Stimulated activated naive B cell treated with anti-CD40 and anti-IgM and Interleukin-4, amounts not matched to agents 10 μg/mL and 1 μg/mL and 100 μg/mL, for 72 hours (primary cell): ENCODE measurements at places on chromosomes 3 and 15.

DNA sequence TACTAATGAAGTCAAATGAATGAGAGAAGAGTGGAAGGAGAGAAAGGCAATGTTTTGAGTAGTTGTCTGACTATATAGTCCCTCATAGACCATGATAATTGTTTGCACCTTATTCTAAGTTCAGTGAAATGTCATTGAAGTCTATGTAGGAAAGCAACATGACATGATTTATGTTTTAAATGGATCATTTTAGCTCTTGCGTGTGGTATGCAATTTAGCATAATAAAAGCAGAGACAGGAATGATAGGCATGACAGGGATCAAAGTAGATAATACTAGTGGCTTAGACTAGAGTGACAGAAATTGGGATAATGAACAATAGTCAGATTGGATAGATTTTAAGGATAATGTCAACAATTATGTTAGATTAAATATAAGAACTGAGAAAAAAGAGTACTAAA is 132.5 kb downstream of the PYDC2 start:
- DNase-seq: no peak

GRCh38 chr15:23857028-23857641 is 170.0 kb upstream of the NDN start:
- DNase-seq: no peak

DNA sequence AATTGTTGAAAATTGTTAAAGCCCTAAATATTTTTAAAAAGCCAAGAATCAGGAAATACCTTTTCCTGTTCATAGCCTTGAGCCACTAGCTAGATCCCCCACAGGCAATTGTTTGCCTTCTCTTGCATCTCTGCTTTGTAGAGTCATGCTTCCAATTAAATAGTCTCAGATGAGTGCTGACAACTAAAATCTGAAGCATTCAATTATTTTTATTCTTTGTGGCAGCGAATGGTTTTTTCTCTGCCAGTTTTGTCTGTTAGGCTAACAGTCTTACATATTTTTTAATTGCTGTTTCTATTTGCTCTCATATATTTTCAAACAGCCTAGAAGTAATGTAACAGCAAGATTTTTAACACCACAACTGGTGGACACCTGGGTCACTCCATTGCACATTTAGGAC is 277.1 kb upstream of the GBE1 start:
- no peak for DNase-seq

GRCh38 chr3:172836390-172836997 is 86.0 kb downstream of the ECT2 start:
- DNase-seq: no peak

GRCh38 chr15:53506370-53506769 is 253.1 kb downstream of the WDR72 start:
- DNase-seq: no peak

- DNase-seq: no peak
These were observed 5.8 kb downstream of the NLGN1 start for GRCh38 chr3:173403376-173403775.

GRCh38 chr15:66774001-66774814 is 72.2 kb downstream of the SMAD6 start:
- DNase-seq: peak; percentile 20

DNA sequence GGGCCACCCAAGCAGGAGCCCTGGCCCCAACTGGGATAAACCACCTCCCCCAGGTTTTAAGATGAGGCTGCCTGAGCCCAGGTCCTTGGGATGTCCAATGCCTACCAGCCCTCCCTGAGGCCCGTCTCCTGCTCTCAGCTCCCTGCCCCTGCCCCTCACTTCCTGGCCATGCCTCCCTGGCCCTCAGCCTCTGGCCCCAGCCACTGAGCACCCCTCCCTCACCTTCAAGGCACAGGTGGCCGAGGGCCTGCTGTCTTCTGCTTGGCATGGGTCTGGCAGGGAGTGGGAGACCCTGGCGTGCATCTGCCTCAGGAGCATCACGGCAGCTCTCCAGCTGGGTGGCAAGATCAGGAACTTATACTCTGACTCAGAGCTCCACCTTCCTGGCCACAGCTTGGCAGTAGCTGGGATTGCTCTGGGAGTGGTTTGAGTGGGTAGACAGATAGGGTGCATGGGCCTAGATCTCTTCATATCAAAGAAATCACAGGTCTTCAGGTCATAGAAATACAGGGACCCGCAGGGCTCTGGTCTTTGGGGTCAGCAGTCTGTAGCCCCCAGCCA is at the start of gene PLA2G4E:
Gene PLA2G4E (minus strand): TSS at position 330 of the 561 bp plus-strand sequence. CDS start 12 bp downstream, at position 318.
- DNase-seq: no peak

- no peak for DNase-seq
These were observed 19.5 kb downstream of the IRAK2 start for GRCh38 chr3:10184250-10184649.

DNA sequence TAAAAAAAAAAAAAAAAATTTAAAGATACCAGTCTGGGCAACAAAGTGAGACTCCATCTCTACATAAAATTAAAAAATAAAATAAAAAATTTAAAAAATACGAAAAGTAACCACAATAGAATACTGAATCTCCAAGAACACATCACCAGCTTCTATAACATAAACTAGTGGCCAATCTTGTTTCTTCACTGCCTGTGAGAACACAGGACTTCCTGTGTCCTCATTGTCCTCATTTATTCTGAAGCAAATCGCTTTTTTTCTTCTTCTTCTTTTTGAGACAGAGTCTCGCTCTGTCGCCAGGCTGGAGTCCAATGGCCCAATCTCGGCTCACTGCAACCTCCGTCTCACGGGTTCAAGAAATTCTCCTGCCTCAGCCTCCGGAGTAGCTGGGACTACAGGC is 28.6 kb upstream of the RAB7A start:
- no peak for DNase-seq

DNA sequence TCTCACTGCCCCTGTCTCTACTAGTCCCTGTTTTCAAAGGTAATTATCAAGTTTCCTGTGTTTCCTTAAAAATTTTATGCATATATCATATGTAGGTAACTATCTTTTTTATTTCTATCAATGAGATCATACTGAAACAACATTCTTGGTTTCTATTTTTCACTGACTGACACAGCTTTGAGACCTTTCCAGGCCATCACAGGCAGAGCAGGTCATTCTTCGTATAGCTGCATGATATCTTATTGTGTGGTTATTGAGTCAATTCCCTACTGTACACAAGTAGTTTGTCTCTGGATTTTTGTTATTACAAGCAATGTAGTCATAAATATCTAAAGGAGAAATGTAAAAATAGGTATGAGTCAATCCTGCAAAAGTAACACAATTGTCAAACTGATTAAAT is 169.6 kb downstream of the CFAP20DC start:
- DNase-seq: no peak

GRCh38 chr15:101255615-101256241 is 3.9 kb upstream of the CHSY1 start:
- DNase-seq: no peak

DNA sequence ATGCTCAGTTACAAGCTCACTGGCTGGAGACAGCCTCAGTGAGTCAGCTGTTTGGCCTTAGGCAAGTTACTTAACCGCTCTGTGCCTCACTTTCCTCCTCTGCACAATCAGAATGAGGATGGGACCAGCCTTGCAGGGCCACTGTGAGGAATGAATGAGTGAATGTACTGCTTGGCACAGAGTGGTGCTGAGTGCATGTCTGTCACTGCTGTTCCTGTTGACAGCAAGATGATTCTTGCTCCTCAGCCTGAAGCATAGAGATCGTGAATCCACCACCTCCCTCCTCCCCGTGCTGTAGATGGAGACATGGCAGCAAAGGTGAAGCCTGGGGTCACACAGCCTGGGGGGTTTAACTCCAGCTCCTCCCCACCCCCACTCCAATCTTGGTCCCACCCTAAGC is 14.6 kb upstream of the GRIP2 start:
- DNase-seq: no peak

DNA sequence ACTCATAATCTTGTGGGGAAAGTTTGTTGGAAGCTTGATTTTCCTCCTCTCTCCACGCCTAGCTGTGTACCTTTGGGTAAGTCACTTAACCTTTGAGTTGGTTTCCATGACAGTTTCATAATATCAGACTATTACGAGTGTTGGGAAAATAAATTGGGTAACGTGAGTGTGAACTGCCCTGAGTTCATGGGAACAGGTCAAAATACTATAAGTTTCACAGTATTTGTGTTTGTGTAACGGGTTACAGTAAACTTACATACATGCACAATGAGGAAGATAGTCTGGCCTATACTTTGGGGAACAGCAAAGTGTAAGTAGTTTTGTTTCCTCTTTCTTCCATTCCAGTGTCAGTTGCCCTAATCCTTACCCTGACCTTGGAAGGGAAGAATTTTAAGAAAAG is 509.9 kb downstream of the MECOM start:
- no peak for DNase-seq

GRCh38 chr3:48436855-48437254 is 3.1 kb downstream of the CCDC51 start:
- no peak for DNase-seq

DNA sequence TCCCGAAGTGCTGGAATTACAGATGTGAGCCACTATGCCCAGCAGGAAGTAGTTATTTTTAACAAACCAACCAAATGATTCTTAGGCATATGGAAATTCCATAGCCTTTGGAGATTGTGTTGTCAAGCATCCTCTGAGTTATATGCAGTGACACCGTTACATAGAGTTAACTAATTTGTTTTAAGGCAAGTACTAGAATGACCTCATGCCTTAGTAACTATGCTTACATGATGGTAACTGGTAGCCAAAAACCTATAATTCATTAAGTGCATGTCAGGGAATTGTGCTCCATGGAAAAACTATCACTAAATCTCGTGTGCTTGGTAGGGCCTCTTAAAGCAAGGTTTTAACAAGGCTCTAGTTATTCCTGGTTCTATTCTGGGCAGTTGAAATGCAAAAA is 392.8 kb downstream of the TUSC7 start:
- no peak for DNase-seq

GRCh38 chr3:27591312-27592210 is 107.4 kb upstream of the SLC4A7 start:
- peak; percentile 21 for DNase-seq

DNA sequence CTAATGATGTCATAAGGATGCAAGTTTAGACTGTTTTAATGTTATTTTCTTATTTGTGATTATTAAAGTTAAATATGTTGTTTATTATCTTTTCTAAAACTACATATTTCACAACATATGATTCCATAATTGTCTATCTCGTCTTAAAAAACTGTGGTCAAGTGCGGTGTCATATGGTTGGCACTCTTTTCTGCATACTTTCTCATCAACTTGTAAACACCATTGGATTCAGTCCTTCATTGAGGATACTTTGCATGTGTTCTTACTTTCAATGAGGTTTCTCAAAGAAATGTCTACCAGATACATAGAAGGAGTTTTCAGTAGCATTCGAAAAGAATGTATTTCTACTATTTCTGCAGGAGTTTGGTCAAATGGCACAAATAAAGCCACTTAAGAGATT is 22.0 kb upstream of the ALPK3 start:
- DNase-seq: no peak

DNA sequence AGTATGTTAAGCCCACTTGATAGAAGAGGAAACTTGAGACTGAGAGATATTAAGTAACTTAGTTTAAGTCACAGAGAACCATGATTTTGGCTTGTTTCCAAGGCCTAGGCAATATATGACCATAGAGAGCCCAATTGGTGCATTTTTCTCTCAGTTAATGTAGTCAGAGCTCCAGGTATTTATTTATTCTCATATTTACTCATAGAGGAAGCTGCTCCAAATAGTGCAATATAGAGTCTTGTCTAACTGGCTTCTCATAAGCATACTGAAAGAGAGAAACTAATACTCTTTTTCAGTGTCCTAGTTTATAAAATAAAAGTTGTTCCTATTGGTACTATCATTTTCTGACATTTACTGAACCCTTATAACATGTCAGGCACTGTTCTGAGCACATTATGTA is 15.2 kb downstream of the TRNT1 start:
- no peak for DNase-seq

- no peak for DNase-seq
These were observed 13.7 kb downstream of the PDHB start for GRCh38 chr3:58419780-58420507.

DNA sequence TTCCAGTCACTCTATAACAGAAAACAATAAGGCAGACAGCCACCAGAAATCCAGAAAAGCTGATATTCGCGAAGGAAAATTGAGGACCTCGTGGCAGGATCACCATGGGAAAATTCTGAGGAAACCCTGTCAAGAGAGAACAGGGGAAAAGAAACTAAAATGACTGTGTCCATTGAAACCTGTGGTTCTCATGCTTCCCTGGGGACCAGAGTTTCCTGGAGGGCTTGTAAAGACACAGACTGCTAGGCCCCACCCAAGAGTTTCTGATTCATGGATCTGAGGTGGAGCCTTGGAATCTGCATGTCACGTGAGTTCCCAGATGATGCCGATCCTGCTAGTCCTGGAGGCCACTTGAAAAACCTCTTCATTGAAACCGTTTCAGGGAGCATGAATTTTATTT is 420.5 kb downstream of the EPHB1 start:
- no peak for DNase-seq

DNA sequence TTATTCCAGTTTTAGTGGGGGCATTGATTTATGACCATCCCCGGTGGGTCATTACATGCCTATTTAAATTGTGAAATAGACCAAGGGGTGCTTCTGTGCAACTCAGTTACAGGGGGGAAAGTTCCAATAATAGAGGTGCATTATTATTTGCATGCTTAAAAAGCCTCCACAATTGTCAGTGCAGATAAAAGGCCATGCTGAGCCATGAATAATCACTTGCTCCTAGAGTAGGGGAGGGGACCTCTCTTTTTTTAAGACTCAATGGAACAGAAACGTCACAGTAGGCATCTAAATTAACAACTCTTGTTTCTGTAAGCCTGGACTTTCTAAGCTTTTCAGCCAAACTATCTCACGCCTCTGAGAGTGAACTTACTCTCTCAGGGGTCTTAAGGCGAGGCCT is 66.5 kb upstream of the CMTM7 start:
- no peak for DNase-seq

GRCh38 chr3:12437221-12437605 is 47.1 kb upstream of the TSEN2 start:
- DNase-seq: no peak

DNA sequence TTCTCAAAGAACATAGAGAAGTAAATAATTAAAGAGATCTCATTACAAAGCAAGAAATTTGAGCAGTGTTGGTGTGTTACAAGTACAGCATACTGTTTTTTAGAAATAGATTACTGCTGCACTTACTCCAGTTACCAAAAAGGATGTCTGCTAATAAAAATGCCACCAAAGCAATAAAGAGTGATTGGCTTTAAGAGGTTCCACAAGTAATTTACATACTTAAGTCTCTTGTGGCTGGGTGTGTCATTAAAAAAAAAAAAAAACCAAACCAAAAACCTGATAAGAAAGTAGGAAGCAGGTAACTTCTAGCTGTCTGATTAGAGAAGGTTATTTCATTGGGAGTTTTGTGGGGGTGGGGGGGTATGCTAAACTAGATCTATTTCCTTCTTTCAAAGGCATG is 15.2 kb downstream of the RAB11A start:
- no peak for DNase-seq

- DNase-seq: no peak
These were observed 8.6 kb upstream of the STX19 start for GRCh38 chr3:94036909-94037507.

- DNase-seq: no peak
These were observed 10.8 kb upstream of the LRRC15 start for GRCh38 chr3:194380326-194380725.

- DNase-seq: no peak
These were observed 14.0 kb downstream of the CSNK1G1 start for GRCh38 chr15:64341961-64342360.

GRCh38 chr3:193560870-193561269 is 6.2 kb upstream of the ATP13A4 start:
- DNase-seq: no peak

- DNase-seq: no peak
These were observed 65.7 kb upstream of the OSTN start for GRCh38 chr3:191133359-191133758.

GRCh38 chr3:58586776-58587192 is 9.6 kb upstream of the FAM107A start:
- no peak for DNase-seq
